ENCODE measurements at places on chromosomes 16 and 17.
A peak's percentile ranks its signal among the peaks of the same experiment; 100 is the strongest.

DNA sequence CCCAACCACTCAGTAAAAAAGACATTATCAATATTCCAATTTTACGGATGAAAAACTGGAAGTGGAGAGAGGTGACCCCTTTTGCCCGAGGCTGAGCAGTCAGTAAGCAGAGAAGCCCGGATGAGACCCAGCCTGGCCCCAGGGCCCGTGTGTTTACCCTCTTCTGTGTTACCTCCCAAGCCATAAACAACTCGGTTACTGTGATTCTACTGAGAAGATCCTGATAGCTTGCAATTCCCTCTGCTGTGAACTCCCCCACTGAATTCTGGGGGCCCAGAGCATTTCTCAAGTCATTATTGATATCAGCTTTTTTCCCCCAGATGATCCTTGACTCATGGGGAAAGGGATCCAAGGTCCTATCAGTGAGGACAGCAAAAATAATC is 482.6 kb upstream of the ERCC4 start:
- H3K4me3 ChIP-seq = no peak overlapping the region
- H3K27me3 ChIP-seq = no peaks in the 10 kb centered on the region
- no peaks in the 10 kb centered on the region for H3K4me1 ChIP-seq
- DNase-seq = no peak
- no peaks in the 10 kb centered on the region for H3K36me3 ChIP-seq

DNA sequence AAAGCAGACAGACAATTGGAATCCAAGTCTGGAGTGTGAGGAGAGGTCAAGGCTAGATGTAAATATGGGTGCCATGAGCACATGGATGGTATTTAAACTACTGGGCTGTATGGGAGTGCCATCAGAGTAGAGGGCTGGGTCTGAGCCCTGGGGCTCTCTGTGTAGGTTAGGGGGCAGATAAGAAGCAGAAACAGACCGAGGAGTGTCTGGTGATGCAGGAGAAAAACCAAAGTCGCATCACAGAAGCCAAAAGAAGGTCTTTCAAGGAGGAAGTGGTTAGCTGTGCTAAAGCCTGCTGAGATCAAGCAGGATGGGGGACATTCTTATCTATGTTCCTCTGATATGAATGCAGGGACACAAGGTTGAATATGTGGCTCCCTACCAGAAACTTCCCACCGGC is 1.9 kb downstream of the TSEN54 start:
- peaks cover 19% of the 10 kb centered on the region for H3K36me3 ChIP-seq
- peak overlapping the region; percentile 75 for H3K4me3 ChIP-seq
- H3K4me1 ChIP-seq = peaks cover 24% of the 10 kb centered on the region
- H3K27ac ChIP-seq = peak overlapping the region; percentile 91
- H3K27me3 ChIP-seq = peaks cover 7% of the 10 kb centered on the region

- no peaks in the 10 kb centered on the region for H3K36me3 ChIP-seq
- no peak overlapping the region for H3K4me3 ChIP-seq
- H3K27me3 ChIP-seq = no peaks in the 10 kb centered on the region
- no peak overlapping the region for H3K27ac ChIP-seq
- no peaks in the 10 kb centered on the region for H3K4me1 ChIP-seq
These were observed 120.0 kb upstream of the HS3ST3A1 start for GRCh38 chr17:13721705-13722104.

DNA sequence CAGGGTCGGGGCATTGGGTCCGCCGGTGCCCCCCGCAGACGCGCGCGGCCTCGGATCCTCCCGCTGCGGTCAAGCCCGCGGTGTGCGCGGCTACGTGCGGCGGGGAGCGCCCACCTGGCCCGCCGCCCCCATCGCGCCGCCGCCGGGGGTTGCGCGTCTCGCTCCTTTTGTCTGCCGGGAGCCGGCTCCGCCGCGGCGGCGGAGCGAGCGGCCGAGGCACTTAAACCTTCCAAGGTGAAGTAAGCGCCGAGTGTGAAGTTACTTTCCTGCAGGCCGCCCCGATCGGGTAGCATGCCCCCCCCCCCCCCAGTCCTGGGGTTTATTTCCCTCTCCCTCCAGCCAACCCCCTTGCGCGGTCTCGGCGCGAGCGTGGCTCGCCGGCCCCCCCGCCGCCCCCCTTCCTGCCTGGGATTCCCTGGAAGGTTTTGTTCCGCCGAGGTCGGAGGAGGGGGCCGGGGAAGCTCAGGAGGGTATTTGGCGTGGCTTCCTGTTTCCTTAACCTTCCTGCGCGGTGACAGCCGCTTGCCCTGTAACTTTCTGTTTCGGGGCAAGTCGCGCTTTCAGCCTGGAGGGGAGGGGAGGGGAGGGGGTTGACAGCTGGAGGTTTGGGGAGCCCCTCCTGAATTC is 56.6 kb upstream of the GSE1 start:
- H3K27me3 ChIP-seq = no peaks in the 10 kb centered on the region
- H3K27ac ChIP-seq = peak overlapping the region; percentile 79
- peak overlapping the region; percentile 83 for H3K4me3 ChIP-seq
- no peaks in the 10 kb centered on the region for H3K36me3 ChIP-seq
- H3K4me1 ChIP-seq = peaks cover 33% of the 10 kb centered on the region

DNA sequence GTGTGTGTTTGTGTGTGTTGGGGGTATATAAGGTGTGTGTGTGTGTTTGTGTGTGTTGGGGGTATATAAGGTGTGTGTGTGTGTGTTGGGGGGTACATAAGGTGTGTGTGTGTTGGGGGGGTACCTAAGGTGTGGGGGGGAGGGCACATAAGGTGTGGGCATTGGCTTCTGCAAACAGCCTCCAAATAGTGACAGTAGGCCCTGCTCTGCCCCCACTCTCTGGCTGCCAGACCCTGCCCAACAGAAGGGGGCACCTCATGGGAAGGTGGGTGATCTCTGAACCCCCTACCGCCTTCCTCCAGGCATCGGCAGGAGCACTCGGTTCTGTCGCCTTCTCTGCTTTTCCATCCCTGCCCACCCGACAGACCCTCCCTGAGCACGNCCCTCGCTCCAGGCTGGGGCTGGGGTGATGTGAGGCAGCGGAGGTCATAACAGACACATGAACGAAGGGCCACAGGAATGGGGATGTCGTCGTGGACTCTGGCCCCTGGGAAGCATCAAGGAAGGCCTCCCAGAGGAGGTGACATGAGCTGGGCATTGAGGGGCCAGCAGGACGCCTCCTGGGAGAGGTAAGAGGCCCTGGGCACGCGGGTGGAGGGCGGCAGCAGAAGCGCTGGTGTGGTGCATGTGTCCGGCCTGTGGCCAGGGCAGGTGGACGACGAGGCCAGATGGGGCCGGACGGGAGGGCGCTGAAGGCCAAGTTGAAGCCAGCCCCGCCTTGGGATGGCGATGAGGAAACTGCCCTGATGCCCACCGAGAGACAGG is 136.6 kb upstream of the RPH3AL start:
- peaks cover 5% of the 10 kb centered on the region for H3K4me1 ChIP-seq
- H3K4me3 ChIP-seq = peak overlapping the region; percentile 99
- no peak for DNase-seq

DNA sequence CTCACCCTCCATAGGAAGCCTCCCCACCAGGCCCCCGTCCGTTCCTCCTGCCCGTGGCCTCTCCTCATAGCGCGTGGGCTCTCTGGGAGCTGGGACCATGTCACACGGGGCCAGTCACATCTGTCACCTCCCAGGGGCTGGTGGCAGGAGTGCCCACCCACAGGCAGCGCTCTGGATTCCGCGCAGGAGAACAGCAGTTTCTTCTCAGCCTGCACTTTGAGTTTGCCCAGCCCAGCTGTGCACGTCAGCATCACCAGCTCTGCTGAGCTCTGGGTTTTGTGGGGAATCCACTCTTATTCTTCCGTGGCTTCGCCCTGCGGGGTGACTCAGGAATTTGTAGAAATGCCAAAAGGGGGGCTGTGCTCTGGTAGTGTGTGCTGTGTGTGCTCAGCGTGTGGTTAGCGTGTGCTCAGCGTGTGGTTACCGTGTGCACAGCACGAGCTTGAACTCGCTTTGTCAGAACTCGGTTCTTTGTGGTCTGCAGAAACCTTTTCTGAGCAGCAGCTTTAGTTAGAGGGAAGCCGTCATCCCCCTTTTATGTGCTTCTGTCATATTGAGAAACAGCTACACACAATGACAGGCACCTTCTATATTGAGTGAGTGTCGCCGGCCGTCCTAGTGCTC is 3.2 kb downstream of the ACSF3 start:
- peak overlapping the region; percentile 76 for H3K4me3 ChIP-seq
- DNase-seq = peak; percentile 65
- H3K27me3 ChIP-seq = no peaks in the 10 kb centered on the region
- H3K36me3 ChIP-seq = peaks cover 12% of the 10 kb centered on the region

- no peak overlapping the region for H3K4me3 ChIP-seq
- peaks cover 4% of the 10 kb centered on the region for H3K4me1 ChIP-seq
- no peak for DNase-seq
These were observed 26.5 kb upstream of the AKTIP start for GRCh38 chr16:53529513-53529912.

DNA sequence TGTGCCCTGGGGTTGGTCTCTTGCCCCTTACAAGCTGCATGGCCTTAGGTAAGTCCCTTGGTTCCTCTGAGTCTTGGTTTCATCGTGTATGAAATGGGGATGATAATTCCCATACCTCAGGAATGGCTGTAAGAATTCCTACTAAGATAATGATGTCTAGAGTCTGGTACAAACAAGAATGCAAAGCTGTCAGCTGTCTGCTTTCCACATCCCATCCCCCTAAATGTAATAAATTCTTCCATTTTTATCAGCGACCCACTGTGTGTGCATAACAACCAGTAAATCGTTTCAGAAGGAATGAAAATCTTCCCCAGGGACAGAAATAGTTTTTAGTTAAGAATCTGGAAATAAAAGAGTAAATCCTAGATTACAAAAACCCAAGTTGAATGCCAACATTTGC is 95.4 kb downstream of the CPPED1 start:
- no peak overlapping the region for H3K4me3 ChIP-seq
- H3K36me3 ChIP-seq = peaks cover 12% of the 10 kb centered on the region
- H3K27me3 ChIP-seq = no peaks in the 10 kb centered on the region
- no peaks in the 10 kb centered on the region for H3K4me1 ChIP-seq

- no peak for DNase-seq
- H3K27me3 ChIP-seq = no peaks in the 10 kb centered on the region
- H3K4me3 ChIP-seq = no peak overlapping the region
- H3K27ac ChIP-seq = no peak overlapping the region
- H3K4me1 ChIP-seq = peaks cover 9% of the 10 kb centered on the region
These were observed 115.4 kb upstream of the CACNG3 start for GRCh38 chr16:24140730-24141129.

DNA sequence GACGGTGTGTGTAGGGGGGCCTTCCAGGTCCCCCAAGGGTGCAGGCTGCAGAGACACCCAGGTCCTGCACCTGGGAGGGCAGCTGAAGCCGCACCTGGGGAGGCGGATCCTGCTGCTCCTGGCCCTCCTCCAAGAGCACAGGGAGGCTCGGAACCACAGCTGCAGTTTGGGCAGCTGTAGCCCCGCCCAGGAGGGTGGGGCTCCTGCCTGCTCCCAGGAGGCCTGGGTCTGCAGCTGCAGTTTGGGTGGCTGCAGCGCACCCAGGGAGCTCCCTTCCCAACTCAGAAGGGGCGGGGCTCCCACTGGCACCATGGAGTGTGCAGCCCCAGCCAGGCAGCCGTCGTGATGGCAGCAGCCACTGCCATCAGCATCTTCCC is 69.4 kb upstream of the NKD1 start:
- H3K4me3 ChIP-seq = no peak overlapping the region
- H3K27me3 ChIP-seq = peaks cover 14% of the 10 kb centered on the region
- H3K36me3 ChIP-seq = no peaks in the 10 kb centered on the region
- no peak overlapping the region for H3K27ac ChIP-seq

DNA sequence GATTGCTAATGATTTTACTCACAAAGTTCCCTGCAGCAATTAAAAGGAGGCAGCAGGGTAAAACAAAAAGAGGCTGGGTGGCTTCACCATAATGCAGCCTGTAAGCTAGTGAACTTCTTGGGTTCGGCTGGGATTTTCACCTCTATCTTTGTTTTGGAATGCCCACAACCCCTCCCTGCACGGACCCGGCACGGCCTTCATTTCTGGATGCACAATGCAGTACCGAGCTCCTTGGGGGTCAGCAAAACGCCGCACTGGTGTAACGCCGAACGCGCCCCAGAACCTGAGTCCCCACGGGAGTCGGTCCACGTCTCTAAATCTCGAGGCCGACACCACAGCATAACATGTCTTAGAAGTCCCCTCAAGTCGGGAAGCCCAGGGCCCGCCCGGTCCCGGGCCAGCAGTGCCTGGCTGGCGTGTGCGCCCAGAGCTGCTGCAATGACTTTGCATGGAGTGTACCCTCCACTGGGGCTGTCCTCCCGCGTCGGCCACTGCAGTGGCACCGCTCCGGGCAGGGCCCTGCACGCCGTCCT is 759 bp downstream of the UBE2O start:
- H3K36me3 ChIP-seq = peaks cover 1% of the 10 kb centered on the region
- H3K4me3 ChIP-seq = peak overlapping the region; percentile 91
- H3K27me3 ChIP-seq = peaks cover 4% of the 10 kb centered on the region
- DNase-seq = no peak
- H3K4me1 ChIP-seq = peaks cover 34% of the 10 kb centered on the region

GRCh38 chr17:34781571-34782108 is 179.6 kb downstream of the CCT6B start:
- no peak overlapping the region for H3K4me3 ChIP-seq
- H3K27me3 ChIP-seq = peaks cover 3% of the 10 kb centered on the region
- no peaks in the 10 kb centered on the region for H3K4me1 ChIP-seq

- no peaks in the 10 kb centered on the region for H3K36me3 ChIP-seq
- DNase-seq = no peak
- H3K27me3 ChIP-seq = peaks cover 3% of the 10 kb centered on the region
- no peak overlapping the region for H3K27ac ChIP-seq
These were observed 105.4 kb upstream of the TBX2 start for GRCh38 chr17:61294286-61294685.

- H3K4me1 ChIP-seq = no peaks in the 10 kb centered on the region
- no peak overlapping the region for H3K4me3 ChIP-seq
- no peak overlapping the region for H3K27ac ChIP-seq
- peak; percentile 38 for DNase-seq
These were observed 6.6 kb upstream of the BMERB1 start for GRCh38 chr16:15427648-15428239.

- peaks cover 19% of the 10 kb centered on the region for H3K36me3 ChIP-seq
- no peak overlapping the region for H3K4me3 ChIP-seq
- H3K27ac ChIP-seq = peak overlapping the region; percentile 9
- H3K4me1 ChIP-seq = peaks cover 40% of the 10 kb centered on the region
These were observed 3.3 kb downstream of the CD2BP2 start for GRCh38 chr16:30351586-30352419.

- H3K36me3 ChIP-seq = no peaks in the 10 kb centered on the region
- no peak overlapping the region for H3K27ac ChIP-seq
- H3K4me3 ChIP-seq = no peak overlapping the region
- no peaks in the 10 kb centered on the region for H3K27me3 ChIP-seq
- no peaks in the 10 kb centered on the region for H3K4me1 ChIP-seq
- DNase-seq = no peak
These were observed 195.0 kb upstream of the CPHXL start for GRCh38 chr16:75921281-75921680.

DNA sequence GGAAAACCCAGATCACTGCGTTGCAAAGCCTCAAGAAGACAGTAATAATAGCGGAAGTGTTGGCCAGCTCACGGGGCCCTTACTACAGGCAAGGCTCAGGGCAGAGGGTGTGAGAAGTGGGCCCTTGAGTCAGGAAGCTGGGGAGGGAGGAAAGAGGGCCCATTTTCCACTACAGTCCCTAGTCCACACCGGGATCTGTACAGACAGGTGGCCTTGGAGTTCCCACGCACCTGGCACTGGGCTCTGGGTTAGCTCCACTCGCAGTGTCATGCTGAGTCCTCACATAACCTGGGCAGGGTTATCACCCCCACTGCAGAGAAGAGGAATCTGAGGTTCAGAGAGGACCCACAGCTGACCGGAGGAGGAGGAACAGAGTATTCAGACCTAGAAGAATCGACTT is 16.8 kb upstream of the MTSS2 start:
- H3K36me3 ChIP-seq = peaks cover 3% of the 10 kb centered on the region
- H3K27ac ChIP-seq = no peak overlapping the region
- H3K27me3 ChIP-seq = no peaks in the 10 kb centered on the region
- DNase-seq = no peak
- H3K4me3 ChIP-seq = no peak overlapping the region

- no peaks in the 10 kb centered on the region for H3K36me3 ChIP-seq
- no peaks in the 10 kb centered on the region for H3K4me1 ChIP-seq
- no peaks in the 10 kb centered on the region for H3K27me3 ChIP-seq
- H3K4me3 ChIP-seq = no peak overlapping the region
- H3K27ac ChIP-seq = no peak overlapping the region
These were observed 318.4 kb downstream of the HAPSTR1 start for GRCh38 chr16:9409560-9410493.
